Kidney epithelial cell (primary cell): ENCODE measurements at places on chromosomes 12 and 14. TPM values are rescaled to one million over a fixed set of nuclear protein-coding genes. Genes with fewer than 3 reads are reported as not detected.

- DNase-seq = no peak
These were observed 1009.5 kb upstream of the TMEM132C start for GRCh38 chr12:127257366-127257935.

The BICDL1 gene
- 7.9 and 9.2 TPM in 2 replicates for total RNA-seq

DNA sequence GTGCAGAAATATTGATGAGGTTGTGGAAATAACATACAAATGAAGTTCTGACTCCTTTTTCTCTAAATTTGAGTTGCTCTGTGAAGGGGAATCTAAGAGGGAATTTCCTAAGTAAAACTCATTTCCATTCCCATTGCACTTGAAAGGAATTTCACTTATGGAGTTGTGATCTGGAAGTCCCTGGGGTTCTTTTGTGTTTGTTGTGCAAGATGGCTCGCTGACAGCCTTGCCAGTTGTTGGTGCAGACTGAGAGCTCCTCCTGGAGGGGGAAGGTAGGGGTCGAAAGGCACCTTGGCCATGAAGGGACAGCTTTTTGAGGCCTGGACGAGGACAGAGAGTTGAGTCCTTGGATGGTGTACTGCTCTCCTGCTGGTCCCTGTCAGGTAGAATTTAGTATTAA lies 72.0 kb downstream of the C12orf56 start:
- DNase-seq = no peak

GRCh38 chr14:85280074-85280473 lies 249.9 kb upstream of the FLRT2 start:
- DNase-seq = no peak

The LMO3 gene
- not detected in 2 replicates for total RNA-seq

GRCh38 chr12:67593461-67594330 lies 54.8 kb upstream of the DYRK2 start:
- no peak for DNase-seq

DNA sequence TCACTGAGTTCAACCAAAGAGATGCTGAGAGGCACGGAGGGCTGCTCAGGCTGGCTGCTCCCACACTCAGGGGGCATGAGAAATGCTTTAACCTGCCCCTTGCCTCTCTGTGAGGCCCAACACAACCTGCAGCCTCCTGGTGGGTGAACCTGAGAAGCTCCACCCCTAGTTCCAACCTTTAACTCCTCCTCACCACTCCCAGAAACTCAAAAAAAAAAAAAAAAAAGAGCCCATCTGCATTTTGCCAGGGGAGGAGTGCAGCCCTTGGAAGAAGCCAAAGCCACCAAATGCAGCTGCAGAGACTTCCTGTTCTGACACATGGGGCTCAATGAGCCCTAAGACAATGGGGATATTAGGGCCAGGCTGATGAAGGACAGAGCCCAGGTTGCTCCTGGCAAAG lies 8.9 kb downstream of the KRT4 start:
- DNase-seq = no peak

DNA sequence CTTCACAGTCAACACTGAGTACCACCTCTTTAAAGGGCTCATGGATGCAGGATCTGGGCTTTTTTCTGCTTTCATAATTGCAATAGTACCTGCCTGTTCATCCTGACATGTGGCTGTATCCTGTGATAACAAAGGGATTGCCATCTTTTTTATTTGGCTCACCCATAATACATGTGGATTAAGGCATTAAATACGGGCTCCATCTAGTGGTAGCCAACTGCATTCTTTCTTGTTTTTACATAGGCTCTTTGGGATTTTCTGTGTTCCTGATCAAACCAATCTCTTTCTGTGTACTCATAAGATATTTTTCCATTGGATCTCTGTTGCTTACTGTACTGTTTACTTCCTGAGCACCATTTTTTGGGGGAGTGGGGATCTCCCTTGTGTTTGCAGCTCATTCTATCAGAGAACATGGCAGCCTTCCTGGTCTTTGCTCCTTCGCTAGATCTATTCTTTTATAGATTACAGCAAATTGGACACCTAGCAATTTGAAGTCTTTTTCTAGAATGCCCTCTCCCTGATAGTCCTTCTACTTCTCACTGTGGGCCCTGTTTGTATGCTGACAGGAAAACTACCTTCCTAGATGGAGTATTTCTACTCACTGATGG lies 723.4 kb upstream of the MDGA2 start:
- no peak for DNase-seq
